Fibroblast of mammary gland (primary cell): ENCODE measurements at places on chromosomes 12 and 14.

- DNase-seq: peak; percentile 33
These were observed 229.4 kb downstream of the CNTN1 start for GRCh38 chr12:40921563-40922163.

GRCh38 chr12:68236421-68237059 lies 10.9 kb upstream of the IL26 start:
- DNase-seq: peak; percentile 45

DNA sequence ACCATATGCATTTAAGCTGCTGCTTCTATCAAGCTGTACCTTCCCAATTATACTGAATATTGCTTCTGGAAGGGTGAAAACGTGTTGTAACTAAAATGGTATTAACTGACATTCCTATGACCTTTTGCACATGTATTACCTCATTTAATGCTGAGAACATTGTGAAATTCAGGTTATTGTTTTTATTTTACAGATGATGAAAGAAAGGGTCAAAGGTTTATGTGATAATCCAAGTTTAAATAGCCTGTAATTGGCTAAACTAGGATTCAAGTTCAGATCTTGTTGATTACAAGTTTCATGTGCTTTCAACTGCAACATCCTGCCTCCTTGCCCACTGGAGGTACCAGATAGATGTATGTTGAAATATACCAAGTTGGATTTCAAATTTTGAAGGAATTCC lies 433.3 kb upstream of the PRICKLE1 start:
- peak; percentile 14 for DNase-seq

- no peak for DNase-seq
These were observed 20.3 kb downstream of the FBLN5 start for GRCh38 chr14:91927191-91927590.

- peak; percentile 88 for DNase-seq
These were observed 3.7 kb downstream of the KERA start for GRCh38 chr12:91053951-91054715.

DNA sequence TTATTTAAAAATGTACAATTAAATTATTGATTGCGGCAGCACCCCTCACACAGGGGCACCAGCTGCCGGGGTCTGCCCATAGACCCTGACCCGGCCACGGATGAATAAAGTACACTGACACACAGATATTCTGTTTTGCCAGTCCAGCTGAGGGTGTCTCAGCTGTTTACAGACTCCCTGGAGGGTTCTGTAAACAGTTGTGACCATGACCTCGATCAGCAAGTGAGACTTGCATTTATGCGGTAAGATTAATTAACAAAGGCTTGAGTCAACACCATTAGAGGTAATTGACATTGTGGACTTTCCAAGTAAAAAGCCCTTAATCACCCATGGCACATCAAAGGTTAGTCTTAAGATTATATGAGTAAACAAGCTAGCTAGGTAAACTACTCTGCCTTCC lies 94.3 kb downstream of the FUT8 start:
- no peak for DNase-seq

DNA sequence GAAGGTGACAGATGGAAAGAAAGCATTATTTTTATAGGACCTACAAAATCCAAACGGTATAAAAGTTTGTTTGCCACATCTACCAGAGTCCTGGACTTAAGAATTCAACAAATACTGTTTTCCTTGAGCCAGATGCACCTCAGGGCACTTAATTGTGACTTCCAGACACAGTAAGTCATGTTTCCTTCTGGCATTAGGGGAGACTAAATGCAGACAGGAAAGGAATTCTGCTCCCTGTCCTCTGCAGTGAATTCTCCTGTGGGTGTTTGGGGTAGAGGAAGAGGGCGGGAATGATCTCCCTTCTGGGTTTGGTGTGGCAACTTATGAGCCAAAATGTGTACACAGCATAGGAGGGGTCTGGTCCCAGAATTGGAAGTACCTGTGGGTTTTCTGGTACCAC lies 93.9 kb upstream of the ZDHHC17 start:
- DNase-seq: no peak

DNA sequence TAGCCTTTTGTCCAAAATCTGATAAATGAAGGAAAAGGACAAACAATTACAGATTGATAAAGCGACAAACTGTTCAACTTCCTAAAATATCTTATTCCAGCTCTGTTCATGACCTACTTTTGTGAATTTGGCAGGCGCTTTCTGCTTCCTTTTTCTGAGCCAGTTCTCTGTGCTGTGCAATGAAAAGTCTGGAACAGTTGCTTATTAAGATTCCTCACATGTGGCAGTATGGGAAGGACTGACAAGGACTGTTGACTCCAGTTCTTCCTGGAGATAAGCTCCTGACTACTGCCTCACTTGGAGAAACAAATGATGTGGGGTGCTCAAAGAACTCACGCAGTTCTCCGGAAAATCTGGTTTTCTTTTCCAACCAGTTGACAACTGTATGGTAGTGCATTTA lies 58.3 kb upstream of the ANP32D start:
- DNase-seq: no peak

GRCh38 chr14:69424149-69424923 lies 25.8 kb downstream of the SLC39A9 start:
- peak; percentile 34 for DNase-seq

DNA sequence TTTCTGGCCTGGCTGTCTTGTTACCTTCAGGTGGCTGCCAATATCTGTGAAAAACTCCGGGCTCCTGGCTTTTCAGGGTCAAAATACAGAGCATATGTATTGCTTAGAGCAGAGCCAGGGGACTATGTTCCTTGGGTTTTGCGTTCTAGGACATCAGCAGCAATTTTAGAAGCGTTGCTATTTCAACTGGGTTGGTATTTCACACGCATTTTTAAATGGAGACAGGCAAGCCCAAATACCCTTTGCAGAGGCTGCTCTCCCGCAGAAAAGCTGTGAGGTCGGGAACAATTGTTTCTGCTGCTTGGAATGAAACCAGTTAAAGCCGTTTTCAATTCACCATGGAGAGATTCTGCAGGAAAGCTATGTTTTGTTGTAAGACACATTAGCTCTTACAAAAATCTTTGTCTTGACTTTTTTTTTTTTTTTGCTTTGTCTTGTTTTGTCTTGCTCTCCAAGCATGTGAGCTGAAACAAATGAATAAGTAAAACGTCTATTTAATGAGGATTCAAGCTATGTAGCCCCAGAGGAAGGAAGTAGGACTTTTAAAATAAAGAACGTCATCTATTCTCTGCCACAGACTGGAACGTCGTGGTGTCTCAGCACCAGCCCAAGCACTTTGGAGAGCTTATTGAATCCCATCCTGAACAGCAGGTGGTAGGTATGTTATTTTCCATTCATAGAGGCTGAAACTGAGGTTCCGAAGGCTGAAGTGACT lies 181.0 kb upstream of the TBX3 start:
- no peak for DNase-seq

DNA sequence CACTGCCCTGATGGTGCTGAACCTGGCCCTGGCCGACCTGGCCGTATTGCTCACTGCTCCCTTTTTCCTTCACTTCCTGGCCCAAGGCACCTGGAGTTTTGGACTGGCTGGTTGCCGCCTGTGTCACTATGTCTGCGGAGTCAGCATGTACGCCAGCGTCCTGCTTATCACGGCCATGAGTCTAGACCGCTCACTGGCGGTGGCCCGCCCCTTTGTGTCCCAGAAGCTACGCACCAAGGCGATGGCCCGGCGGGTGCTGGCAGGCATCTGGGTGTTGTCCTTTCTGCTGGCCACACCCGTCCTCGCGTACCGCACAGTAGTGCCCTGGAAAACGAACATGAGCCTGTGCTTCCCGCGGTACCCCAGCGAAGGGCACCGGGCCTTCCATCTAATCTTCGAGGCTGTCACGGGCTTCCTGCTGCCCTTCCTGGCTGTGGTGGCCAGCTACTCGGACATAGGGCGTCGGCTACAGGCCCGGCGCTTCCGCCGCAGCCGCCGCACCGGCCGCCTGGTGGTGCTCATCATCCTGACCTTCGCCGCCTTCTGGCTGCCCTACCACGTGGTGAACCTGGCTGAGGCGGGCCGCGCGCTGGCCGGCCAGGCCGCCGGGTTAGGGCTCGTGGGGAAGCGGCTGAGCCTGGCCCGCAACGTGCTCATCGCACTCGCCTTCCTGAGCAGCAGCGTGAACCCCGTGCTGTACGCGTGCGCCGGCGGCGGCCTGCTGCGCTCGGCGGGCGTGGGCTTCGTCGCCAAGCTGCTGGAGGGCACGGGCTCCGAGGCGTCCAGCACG lies 4.7 kb downstream of the LTB4R start:
- peak; percentile 19 for DNase-seq

DNA sequence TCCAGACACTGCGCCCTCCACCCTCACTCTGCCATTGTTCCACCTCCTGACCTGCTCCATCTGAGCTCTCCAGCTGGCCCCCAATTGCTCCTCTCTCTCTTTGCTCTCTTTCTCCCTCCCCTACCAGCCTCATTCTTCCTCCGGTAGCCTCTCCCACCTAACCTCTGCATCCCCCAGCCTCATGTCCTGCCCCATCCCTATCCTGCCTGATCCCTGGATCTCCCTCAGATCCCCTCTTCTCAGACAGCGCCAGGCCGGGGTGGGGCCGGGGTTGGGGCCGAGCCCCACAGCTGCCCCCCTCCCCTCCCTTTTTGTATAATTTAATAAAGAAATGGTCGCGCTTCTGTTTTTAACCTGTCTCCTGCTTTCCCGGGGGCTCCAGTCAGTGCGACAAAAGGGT lies 1.7 kb upstream of the LAG3 start:
- DNase-seq: no peak

DNA sequence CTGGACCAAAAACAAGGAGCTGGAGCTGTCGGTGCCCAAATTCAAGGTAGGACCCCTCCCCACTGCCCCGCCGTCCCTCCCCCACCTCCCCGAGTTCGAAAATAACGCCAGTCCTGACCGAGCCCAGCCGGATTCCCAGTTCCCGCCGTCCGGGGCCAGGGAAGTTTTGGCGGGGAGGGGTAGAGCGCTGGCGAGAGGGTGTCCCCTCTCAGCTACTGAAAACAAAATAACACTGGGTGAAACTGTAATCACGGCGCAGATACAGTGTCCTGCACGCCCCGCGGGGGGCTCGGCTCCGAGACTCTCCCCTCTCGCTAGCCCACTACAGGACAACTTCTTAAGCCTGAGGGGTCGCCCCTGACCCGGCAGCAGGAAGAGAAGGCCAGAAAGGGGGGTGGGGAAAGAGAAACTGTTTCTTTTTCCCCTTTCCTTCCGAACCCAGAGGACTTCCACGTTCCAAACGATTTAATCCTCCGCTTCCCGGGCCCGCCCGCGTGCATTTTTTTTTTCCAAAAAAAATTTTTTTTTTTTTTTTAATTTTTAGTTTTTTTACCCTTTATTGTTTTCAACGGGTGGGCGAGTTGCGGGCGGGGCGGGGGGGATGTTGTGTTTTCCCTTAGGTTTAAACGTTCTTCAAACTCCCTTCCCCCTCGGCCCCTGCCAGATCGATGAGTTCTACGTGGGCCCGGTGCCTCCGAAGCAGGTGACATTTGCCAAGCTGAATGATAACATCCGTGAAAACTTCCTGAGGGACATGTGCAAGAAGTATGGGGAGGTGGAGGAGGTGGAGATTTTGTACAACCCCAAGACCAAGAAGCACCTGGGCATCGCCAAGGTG lies 1.6 kb downstream of the SETD1B start:
- peak; percentile 38 for DNase-seq

- DNase-seq: peak; percentile 51
These were observed 25.2 kb upstream of the PPFIBP1 start for GRCh38 chr12:27498761-27499160.

DNA sequence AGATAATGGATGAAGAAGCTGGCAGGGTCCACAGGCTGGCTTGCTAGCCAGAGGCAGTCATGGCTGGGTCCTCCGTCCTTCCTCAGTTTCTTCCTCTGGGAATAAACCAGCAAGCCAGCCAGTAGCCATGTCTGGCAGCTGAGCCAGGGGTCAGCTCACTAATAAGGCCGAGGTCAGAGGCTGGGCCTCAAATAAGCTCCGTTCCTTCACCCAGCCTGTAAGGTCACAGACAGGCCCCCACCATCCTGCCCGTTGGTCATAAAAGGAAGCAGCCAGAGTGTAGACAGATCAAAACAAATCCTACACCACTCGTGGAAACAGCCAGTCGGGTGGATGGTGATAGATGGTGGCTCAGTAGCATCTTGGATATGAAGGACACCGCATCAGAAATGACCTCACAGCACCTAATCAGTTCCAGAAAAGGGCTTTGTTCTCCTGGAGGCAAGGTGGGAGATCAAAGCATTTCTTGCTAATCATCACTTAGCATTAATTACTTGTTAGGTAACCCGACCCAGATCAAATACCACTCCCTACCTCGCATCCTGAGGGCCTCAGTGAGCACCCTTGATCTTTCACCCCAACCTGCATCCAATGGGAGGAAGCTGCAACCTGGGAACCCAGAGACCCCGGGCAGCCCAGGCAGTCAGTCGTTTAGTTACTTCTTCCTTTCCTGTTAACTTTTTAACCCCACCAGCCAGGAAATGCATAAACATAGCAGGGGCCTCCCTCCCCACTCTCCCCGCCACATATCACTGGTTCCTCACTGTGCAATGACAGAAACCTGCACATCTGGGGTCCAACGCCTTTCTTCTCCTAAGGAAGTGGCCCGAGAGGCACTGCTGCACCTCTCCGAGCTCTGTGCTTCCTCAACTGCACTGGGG lies 90.2 kb downstream of the KDM2B start:
- no peak for DNase-seq

GRCh38 chr14:37150414-37150813 lies 22.0 kb downstream of the SLC25A21 start:
- peak; percentile 62 for DNase-seq

- DNase-seq: no peak
These were observed 21.2 kb downstream of the FGF6 start for GRCh38 chr12:4424422-4424821.

GRCh38 chr14:76152333-76152681 lies 585 bp downstream of the GPATCH2L start:
- peak; percentile 85 for DNase-seq

DNA sequence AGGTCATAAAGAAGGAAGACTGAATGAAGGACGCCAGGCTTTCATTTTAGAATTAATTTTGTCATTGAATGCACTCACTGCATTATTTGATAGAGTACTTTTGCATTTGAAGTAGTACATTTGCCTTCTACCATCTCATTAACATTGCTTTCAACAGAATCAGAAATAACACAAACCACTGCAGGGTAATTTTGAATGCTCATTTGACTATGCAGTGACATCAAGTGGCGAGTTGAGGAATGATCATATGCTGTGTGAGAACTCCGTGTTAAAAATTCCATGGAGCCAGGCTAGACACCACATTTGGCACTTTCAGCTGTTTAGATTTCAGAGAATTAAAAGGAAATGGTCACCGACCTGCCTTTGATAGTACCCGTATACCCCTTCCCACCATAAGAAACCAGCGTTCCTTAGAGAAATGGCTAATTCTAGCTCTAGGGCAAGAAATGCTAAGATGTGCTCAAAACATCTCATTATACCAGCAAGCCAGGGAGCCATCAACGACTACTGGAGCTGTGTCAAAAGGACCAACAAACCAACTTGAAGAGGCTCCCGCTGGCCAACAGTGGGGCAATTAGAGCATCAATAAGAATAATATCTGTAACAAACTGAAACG lies 16.5 kb downstream of the HEBP1 start:
- peak; percentile 74 for DNase-seq
